ENCODE measurements at places on chromosomes 3 and 15.

- DNase-seq, result no peak
Observed at GRCh38 chr3:141087778-141088130, 36.6 kb downstream of the SPSB4 start.

GRCh38 chr3:48952510-48953118 is 34.0 kb downstream of the ARIH2 start:
- no peak for DNase-seq

GRCh38 chr3:39748763-39749162 is 60.6 kb upstream of the MYRIP start:
- DNase-seq, result no peak

DNA sequence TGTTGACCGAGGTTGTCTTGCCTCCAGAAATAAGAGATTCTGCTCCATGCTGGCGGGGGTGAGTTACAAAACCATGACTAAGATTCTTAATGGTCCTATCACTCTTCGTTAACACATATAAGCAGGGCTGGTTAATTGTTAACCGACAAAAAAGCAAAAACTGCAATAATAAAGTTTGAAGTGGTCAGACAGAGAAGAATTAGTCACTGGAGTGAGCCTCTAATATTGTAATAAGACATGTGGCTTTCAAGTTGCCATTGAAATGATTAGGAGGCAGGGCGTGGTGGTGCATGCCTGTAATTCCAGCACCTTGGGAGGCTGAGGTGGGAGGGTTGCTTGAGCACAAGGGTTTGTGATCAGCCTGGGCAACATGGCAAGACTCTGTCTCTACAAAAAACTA is 78.4 kb upstream of the NR2F2 start:
- no peak for DNase-seq

- DNase-seq, result no peak
Observed at GRCh38 chr15:75844629-75845335, 1.5 kb downstream of the UBE2Q2 start.

DNA sequence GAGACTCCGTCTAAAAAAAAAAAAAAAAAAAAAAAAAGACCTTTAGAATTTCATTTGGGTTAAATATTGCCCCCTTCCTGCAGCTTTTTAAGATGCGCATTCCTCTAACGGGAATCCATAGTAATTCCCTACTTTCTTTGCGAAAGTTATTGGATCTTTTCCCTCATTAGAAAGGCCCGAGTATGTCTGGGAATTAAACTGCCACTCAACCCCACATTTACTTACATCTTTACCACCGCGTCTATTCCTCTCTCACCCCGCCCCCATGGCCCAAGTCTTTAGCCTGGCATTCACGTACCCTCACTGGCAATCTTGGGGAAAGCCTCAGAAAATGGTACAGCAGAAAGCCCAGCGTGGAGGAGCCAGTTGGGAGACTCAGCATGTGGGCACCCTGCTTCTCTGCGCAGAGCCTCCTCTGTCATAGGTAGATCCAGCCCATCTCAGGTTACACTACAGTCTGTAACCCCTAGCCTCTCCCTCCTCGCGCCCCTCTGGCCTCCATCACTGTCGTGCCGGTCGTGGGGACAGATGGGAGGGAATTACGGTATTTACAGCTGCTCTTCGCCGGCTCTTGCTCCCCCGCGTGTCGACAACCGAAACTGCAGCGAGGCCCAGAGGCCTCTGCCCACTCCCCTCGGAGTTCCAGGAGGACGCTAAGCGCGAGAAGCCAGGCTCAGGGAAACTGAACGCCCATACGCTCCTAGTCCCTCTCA is 6.4 kb upstream of the ANKDD1A start:
- DNase-seq, result no peak

- DNase-seq, result no peak
Observed at GRCh38 chr15:56977232-56977631, 58.8 kb downstream of the TCF12 start.

GRCh38 chr15:92463826-92464225 is 70.1 kb downstream of the ST8SIA2 start:
- DNase-seq, result peak; percentile 72

DNA sequence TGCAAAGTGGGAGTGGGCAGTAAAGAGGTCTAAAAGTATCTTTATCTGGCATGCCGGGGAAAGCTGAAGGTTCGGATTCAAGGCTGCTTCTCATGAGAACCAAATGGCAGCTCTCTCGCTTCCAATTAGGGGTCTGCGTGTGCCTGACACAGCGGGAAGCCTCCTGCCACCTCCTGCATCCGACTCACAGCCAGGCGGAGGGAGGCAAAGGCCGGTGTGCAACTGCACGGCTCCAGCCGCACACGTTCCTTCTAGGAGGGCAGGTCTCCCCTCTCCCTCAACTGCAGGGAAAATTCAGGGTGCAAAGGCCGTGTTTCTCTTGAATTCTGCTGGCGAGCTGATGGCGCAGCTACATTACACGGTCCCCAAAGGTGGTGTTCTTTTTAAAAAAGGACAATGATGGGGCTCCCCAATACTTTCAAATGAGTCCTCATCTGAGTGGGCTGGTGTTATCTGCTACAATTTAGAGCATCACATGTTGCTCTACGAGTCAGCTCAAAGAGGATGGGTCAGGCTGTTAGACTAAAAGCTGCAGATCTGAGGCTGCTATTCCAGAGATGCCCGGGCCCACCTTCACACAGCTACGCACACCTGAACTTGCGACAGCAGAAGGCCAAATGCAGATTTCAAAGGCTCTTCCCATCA is 226.6 kb downstream of the ADAMTS17 start:
- no peak for DNase-seq

DNA sequence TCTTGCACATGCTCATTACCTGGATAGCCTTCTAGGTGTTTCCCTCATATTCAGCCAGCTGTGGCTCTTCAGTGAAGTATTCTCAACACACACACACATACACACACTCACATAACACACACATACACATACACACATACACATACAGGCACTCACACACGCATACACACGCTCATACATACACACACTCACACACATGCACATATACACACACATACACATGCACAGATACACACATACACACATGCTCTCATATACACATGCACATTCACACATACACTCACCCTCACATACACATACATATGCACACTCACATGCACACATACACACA is 41.2 kb downstream of the GRK7 start:
- DNase-seq, result no peak

DNA sequence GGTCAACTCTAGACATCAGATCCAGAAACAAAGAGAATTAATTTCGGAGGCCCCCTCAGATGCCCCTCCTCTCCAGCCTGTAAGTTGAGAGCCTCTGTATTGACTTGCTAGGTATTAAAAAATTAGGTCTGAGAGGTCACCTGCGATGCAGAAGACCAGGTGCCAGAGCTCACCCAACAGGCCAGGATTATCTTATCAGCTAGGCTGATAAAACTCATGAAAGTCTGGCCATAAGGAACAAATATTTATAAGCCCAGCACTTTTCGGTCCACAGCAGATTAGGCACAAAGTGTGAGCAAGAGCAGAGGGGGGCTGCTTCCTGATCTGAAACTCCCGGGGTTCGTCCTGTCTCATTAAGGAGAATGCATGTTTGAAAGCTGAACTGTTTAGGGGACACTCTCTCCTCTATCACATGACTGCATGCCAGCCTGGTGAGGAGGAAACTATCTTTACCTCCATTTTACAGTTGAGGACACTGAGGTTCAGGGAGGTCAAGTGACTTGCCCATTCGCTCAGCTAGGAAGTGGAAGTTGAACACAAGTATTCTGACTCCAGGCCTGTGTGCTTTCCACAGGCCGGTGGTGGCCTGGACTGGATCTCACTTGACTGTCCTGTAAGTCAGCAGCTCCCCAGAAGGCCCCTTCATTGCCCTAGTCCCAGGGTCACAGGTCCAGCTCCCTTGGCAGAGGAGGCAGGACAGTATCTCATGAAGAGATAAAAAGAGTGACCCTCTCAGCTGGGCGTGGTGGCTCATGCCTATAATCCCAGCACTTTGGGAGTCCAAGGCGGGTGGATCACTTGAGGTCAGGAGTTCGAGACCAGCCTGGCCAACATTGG is 39.6 kb upstream of the MAGEF1 start:
- no peak for DNase-seq

GRCh38 chr3:150450916-150451315 is 42.8 kb downstream of the TSC22D2 start:
- DNase-seq, result no peak

DNA sequence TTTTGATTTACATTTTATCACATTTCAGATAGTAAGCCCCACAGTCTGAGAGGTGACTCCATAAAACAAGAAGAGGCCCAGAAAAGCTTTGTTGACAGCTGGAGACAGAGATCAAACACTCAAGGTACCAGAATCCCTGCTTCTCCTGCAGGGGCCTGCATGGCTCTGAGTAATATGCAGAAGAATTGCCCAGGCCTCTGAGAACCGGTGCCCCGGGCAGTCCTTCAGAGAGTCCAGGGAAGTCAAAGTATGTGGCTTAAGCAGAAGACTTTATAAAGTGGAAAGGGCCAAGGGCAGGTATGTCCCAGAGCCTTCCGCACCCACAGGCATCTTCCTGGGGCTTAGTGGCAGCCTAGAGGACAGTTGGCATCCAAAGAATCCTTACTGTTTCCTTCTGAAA is 12.8 kb downstream of the ATRIP start:
- DNase-seq, result no peak

GRCh38 chr3:185631108-185631507 is 45.0 kb downstream of the SENP2 start:
- no peak for DNase-seq

DNA sequence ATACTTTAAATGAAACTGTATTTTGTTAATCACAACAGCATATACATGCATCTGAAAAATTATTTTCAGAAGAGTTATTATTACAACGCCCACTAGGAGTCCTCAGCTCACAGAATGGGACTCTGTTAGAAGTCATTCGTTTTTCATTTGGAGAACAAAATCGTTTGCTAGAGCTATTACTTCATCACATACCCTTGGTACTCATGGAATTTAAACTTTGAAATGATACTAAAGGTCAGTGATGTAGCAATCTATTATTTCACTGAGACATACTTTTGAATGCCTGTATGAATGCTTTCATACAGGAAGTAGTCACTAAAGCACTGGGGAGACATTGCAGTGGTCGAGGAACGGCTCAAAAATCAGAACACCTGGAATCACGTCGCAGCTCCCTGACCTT is 198.1 kb downstream of the MBNL1 start:
- DNase-seq, result peak; percentile 8

- DNase-seq, result no peak
Observed at GRCh38 chr15:50880651-50881114, 27.8 kb upstream of the AP4E1 start.

DNA sequence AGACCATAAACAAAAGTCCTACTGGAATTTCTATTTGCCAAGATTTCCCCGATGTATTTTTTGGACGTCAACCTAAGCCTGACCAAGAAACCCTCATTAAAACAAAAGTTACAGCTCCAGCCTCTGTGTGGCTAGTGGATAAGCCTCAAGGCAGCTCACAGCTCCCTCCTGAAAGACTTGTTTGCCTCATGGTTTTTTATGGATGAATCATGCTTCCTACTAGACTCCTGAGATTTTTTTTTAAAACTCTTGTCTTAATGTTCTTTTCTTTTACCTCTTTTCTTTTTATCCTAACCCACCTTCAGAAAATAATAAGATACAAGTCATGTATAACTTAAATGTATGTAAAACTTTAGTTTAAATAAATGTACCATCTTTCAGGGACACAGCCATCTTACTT is 52.4 kb downstream of the SUCNR1 start:
- DNase-seq, result peak; percentile 48

- DNase-seq, result no peak
Observed at GRCh38 chr3:160575589-160575988, 10.2 kb upstream of the KPNA4 start.

DNA sequence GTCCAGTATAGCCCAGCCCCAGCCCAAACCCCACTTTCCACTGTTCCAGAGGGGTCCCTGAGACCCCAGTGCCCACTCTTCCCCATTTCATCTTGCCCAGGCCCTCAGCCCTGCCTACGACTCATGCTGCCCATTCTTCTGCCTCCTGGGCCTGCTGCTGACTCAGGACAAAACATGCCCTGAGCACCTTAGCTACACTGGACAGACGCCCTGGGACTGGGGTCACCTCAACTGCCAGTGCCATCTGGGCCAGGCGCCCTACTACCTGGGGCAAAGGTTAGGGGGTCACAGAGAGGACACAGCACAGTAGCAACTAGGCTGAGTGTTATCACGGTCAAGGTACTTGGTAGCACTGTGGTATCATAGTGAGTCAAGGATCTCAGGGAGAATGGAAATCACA is 2.6 kb upstream of the LAMB2 start:
- DNase-seq, result no peak

DNA sequence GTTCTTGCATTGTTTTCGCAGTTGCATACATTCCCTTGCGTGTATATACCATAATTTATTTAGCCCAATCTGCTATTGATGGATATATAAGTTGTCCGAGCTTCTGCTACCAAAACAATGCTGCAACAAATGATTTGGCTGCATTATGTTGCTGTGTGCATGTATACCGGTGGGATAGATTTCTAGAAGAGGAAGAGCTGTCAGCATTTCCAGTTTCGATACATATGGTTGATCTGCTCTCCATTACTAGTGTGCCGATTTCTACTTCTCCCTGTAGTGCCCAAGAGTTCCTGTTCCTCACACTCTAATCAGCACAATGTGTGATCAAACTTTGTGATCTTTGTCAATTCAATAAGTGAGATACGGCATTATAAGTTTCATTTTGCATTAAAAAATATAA is 92.8 kb upstream of the NMNAT3 start:
- DNase-seq, result no peak

GRCh38 chr3:69088063-69088462 is 3.3 kb downstream of the ARL6IP5 start:
- no peak for DNase-seq

- DNase-seq, result no peak
Observed at GRCh38 chr15:97761110-97761509, 199.4 kb upstream of the ARRDC4 start.

DNA sequence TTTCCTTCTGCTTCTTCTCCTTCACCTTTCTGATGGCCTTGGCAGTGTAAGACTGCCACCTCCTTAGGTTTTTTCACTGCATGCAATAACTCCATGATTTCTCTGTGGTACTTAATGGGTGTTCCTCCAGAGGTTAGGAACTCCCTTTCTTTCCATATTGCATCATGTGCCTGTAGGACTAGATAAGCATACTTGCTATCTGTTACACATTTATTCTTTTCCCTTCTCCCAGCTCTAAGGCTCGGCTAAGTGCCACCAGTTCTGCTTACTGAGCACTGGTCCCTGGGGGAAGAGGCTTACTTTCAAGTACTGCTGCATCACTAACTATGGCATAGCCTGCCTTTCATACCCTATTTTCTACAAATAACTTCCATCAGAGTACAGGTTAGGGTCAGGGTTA is 351.8 kb downstream of the OTOL1 start:
- no peak for DNase-seq

- DNase-seq, result no peak
Observed at GRCh38 chr15:29870495-29871151, 48.4 kb upstream of the TJP1 start.

GRCh38 chr15:38652998-38653397 is 88.4 kb upstream of the RASGRP1 start:
- DNase-seq, result no peak

GRCh38 chr3:51083490-51083889 is 301.6 kb upstream of the MANF start:
- no peak for DNase-seq

DNA sequence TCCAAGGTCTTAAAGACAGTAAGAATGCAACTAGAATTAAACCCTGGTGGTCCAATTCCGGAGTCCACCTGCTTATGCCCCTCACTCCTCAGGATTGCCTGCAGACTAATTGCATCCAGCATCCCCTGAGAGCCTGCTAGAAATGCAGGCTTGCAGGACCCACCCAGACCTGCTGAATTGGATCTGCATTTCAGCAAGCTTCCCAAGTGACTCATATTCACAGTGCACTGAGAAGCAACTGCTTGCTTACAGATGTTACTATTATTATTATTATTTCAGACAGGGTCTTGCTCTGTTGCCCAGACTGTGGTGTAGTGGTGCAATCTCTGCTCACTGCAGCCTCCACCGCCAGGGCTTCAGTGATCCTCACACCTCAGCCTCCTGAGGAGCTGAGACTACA is 83.5 kb upstream of the VGLL4 start:
- no peak for DNase-seq
